ENCODE measurements at places on chromosomes 1 and 21. TPM values are rescaled to one million over a fixed set of nuclear protein-coding genes. Genes with fewer than 3 reads are reported as not detected.

The SPATA46 gene
- total RNA-seq, result not detected

The CC2D1B gene
- total RNA-seq, result 39.6 TPM

The ZNF593OS gene
- not detected for total RNA-seq

The KCNJ15 gene
- not detected for total RNA-seq

The MMP23B gene
- total RNA-seq, result 19.9 TPM

The RAB42 gene
- total RNA-seq, result 2.9 TPM

The B3GALNT2 gene
- 22.1 TPM for total RNA-seq

The CYP4A22 gene
- total RNA-seq, result not detected

The TSPEAR gene
- 1.1 TPM for total RNA-seq

The FLG gene
- total RNA-seq, result not detected

The DENND2D gene
- total RNA-seq, result 1.9 TPM

The BCAN gene
- 0.31 TPM for total RNA-seq

The ARHGEF16 gene
- total RNA-seq, result 47.7 TPM

The ANGPTL7 gene
- total RNA-seq, result not detected

The OR2L3 gene
- not detected for total RNA-seq

The FAM167B gene
- total RNA-seq, result 3.9 TPM

The C8B gene
- total RNA-seq, result not detected

The TMEM125 gene
- total RNA-seq, result 19.7 TPM

The OR2L8 gene
- total RNA-seq, result not detected

The EPHB2 gene
- 50.7 TPM for total RNA-seq

The VANGL2 gene
- total RNA-seq, result 68.7 TPM

The EDN2 gene
- not detected for total RNA-seq

The PTTG1IP gene
- 168 TPM for total RNA-seq

The CYP2J2 gene
- 0.53 TPM for total RNA-seq

The GNB1 gene
- total RNA-seq, result 382 TPM

The AIM2 gene
- total RNA-seq, result 3.1 TPM

The PADI3 gene
- total RNA-seq, result 0.18 TPM

The HES3 gene
- total RNA-seq, result not detected

The PTCH2 gene
- total RNA-seq, result 1.3 TPM
